ENCODE measurements at places on chromosomes 11 and 22.

GRCh38 chr11:19101796-19102520, 15.0 kb upstream of the ZDHHC13 start:
- no peak for DNase-seq

DNA sequence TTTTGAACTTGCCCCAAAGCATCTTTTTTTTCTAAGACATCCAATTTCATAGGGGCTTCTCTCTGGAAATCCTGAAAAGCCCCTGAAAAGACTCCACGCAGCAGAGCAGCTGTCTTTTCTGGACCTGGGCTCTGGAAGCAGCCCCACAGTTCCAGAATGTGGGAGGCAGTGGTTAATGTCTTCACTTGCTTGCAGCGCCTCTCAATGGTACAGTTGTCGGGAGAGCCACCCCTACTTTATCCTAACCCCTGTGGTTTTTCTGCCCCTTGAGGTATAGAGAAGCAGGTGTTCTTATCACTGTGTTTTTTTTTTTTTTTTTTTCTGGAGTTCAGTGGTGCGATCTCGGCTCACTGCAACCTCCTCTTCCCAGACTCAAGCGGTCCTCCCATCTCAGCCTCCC, 83.4 kb upstream of the SORL1-AS1 start:
- DNase-seq: no peak

- DNase-seq: no peak
Observed at GRCh38 chr11:14225666-14226065, 133.3 kb downstream of the RRAS2 start.

DNA sequence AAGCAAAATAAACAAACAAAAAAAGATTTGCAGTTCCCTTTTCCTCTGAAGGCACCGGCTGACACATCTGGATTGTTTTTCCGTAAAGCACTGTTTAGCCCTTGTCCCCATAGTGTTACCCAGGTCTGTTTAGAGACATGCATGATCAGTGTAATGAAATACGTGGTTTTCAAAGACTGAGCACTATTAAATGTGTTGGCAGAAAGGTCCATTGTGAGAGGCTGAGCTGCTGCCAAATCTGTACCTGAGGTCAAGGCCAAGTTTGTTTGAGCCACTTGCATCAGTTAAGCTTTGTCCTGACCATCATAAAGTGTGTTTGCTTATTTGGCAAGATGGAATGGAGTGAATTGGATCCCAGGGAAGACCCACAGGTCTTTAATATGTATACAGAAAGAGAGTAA, 26.3 kb downstream of the CTR9 start:
- DNase-seq: no peak

GRCh38 chr22:37672920-37673455, 2.4 kb upstream of the LGALS1 start:
- no peak for DNase-seq

- no peak for DNase-seq
Observed at GRCh38 chr11:35118906-35119305, 20.1 kb upstream of the CD44 start.

DNA sequence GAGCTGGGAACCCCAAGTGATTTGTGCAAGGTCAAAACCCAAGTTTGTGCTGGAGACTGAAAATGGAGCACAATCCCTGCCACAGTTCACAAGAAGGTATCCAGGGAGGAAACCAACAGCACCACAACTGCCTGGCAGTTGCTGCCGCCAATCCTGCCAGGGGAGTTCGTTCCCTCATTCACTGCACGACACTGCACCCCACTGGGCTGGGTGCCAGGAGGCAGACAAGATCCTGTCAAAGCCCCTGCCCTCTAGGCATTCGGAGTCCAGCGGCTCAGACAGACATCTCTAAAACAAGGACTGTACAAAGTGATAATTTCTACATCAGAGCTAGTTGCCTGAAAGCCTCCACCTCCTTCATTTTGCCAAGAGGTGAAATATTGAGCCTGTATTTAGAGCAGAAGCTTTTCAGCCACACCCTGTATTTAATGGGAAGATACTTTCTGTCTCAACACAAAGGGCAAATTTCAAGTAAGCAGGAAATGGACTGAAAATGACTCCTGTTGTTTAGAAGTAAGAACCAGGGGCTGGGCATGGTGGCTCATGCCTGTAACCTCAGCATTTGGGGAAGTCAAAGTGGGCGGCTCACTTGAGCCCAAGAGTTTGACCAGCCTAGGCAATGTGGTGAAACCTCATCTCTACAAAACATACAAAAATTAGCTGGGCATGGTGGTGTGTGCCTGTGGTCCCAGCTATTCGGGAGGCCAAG, 277.4 kb upstream of the NARS2 start:
- no peak for DNase-seq

GRCh38 chr11:95101935-95102334, 12.3 kb downstream of the ENDOD1 start:
- DNase-seq: no peak

- no peak for DNase-seq
Observed at GRCh38 chr11:83157594-83158356, 844 bp downstream of the PCF11 start.

DNA sequence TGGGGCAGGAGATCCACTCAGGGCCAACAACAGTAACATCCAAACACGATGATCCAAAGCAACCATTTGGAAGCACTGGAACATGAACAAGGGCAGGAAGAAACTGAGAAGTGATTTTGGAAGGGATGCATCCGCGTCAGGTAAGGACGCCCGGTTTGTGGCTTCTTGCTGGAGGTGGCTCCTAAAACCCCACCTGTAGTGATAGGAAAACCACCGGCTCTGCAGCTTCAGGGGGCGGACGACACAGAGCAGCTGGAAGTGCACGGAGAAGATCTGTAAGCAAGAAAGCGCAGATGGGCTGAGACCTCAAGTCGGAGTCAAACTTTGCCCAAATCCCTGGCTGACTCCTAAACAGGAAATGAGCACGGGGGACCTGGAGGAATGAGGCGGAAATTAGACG, 1066.1 kb downstream of the BRD1 start:
- peak; percentile 48 for DNase-seq

- DNase-seq: no peak
Observed at GRCh38 chr22:38724926-38725571, 19.3 kb downstream of the GTPBP1 start.

DNA sequence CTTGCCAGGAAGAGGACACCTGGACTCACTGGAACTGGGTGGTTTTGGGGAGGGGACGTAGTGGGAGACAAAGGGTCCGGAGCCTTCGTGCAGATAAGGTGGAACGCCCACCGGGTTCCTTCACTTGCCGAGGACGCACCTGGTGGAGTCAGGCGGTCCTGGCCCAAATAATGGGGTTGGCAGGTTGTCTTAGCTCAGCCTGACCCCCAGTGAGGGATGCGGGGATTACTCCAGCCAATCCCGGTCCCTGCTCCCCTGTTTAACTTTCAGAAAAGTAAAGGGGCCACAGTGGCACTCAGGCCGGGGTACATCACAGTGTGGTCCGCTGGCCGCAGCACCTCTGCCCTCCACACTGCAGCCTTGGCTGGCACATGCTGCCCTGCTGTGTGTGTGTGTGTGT, 18.0 kb downstream of the A4GALT start:
- DNase-seq: no peak

- no peak for DNase-seq
Observed at GRCh38 chr11:116093481-116094270, 589.5 kb upstream of the CADM1 start.

DNA sequence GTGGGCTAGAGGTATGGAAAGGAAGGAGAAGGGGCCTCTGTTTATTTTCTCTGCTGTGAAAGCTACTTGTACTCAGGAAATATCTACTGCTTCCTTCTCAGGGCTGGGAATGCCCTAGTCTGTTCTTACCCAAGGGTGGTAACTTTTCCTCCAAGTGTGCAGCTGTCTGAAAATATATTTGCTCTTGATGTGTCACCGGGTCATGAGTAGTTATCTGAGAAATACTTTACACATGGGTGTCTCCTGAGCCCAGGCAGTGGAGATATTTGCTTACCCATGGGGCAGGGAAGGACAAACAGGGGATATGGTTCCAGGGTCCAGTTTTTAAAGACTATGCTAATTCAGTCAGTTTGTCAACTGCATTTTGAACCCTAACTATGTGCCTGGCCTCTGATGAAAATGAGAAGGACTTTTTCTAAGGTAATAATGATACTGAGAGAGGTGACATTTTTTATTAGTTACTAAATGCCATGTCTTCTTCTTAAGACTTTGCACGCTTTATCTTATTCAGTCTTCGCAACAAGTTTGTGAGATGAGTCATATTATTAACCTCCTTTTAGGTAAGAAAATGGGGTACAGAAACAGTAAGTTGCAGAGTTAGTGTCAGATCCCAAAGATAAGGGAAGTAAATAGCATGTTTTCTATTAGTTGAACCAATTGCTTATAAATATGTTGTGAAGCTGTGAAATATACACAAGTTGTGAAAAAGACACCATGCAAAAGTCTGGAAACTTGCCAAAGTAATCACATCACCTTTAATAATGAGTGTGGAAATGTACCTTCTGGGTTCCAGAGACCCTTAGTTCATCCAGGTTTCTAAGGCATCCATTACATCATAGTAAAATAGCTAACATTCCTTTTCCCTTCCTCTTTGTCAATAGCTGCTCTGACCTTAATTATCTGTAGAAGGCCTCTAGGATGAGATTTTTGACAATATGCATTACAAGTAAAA, 22.9 kb downstream of the SYTL2 start:
- no peak for DNase-seq

DNA sequence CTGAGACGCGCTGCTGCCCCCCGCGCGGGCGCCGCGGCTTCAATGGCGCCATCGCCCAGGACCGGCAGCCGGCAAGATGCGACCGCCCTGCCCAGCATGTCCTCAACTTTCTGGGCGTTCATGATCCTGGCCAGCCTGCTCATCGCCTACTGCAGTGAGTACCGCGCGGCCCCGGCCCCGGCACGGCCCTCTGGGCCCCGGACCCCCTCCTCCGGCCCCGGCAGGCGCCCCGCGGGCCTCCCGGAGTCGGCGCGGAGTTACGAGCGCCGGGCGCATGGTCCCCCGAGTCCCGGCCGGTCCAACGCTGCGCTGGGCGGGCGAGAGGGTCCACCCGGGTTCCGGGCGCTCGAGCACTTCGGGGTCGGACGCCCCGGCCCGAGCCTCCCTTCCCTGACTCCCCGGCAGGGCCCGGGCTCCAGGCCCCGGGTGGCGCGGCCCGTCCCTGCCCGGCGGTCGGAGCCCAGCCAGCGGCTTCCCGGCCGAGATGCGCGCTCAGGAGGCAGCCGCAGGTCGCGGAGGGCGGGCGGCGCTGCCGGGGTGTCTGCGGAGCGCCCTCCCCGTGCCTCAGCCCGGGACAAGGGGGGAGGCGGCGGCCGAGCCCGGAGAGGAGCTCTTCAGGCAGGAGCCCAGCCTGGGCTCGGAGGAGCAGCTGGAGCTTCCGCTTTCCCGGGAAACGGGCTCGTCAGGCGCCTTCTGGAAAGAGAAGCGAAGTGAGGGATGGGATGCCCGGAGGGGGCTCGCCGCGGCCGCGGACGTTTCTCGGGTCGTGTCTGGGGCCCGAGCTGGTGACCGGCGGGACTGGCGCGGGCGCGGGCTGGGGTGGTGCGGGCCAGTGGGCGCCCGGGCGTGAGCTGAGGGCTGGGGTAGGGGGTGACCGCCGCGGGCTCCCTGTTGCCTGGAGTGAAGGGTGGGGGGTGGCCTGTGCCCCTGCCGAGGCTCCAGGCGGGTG, 1337.8 kb downstream of the BRD1 start:
- DNase-seq: no peak

DNA sequence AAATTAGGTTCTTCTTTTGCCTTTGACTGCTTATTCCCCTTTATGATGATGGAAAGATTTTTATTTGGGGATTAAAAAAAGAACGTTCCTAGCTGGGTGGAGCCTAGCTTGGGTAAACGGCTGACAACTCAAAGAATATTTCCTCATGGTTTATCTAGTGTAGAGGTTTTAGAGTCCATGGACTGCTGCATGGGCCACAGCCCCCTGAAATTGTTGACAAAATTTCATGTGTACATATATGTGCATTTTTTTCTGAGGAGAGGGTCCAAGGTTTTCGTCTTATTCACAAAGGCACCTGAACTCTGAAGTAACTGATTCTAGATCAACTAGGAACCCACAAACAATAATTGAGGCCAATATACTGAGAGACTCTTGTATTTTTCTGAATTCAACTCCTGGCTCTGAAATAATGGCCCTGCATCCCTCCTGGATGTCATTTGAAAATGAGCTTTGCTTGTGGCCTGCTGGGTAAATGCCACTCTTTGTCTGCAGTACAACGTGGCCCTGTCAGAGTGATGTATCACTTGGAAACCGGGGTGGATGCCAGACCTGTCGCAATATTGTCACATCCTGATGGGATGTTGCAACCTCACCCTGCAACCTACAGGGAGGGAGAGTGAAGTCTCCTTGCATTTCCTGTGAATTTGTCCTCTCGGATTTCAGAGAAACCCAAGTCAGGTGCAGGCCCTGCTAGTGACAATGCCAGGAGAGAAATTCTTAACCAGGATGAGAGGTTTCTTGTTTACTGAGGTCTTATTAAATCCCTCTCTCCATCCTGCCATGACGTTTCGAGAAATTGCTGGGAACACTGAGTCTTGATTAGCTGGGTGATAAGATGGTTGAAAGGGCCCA, 33.8 kb downstream of the EHF start:
- DNase-seq: no peak

GRCh38 chr11:96267496-96268032, 75.4 kb downstream of the MAML2 start:
- DNase-seq: no peak

DNA sequence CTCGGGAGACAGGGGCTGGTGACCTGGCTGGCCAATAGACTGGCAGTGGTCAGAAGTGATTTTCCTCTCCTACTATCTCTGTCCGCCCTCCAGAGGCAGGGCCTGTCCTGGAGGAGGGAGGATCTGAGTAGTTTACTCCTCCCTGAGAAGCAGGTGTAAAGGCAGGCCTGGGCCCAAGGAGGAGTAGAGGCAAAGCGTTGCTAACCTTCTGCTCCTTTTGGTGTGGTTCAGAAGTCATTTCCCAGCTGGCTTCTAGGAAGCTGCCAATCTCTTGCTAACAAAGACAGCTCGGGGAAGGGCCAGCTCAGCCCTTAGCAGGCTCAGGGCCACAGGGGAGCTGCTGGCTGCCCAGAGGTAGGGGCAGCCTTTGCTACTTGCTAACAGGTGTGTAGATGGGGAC, 151.1 kb upstream of the NECTIN1 start:
- peak; percentile 57 for DNase-seq

DNA sequence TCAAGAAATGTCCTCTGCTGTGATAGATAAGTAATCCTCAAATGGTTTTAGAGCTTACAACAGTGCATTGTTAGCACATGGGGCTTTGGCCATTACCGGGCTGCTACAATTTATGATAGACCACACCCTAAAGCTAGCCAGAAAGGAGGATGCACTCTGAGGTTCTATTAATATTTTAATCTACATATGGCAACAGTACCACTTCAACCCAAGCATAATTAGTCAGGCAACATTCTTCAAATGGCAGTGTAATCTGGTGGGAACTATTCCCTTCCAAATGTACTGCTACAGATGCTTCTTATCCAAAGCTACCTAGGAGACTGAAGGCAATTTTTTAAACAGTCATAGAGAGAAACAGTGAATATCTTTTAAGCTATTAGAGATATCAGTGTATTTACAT, 697.6 kb downstream of the KCNA4 start:
- DNase-seq: no peak

GRCh38 chr22:17266251-17266971, 47.2 kb upstream of the ADA2 start:
- no peak for DNase-seq

- DNase-seq: no peak
Observed at GRCh38 chr22:17888439-17888838, 114.2 kb upstream of the BID start.

Data from posterior vena cava (tissue), 2 donors.